ENCODE measurements at places on chromosomes 16 and 17.

DNA sequence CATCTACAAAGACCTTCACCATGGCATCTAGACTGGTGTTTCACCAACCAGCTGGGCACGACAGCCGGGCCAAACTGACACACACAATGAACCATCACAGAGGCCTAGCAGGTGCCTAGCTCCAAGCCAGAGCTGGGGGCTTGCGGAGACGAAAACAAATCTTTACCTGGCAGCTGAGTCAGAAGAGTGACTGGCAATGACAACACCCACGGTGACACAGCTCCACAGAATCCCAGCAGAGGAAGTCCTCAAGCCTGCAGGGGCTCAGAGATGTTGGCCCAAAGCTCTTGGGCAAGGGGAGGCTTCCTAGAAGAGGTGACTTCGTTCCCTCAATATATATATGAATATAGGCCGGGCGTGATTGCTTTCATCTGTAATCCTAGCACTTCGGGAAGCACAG is 5.1 kb downstream of the MMP25 start:
- no peak for DNase-seq

GRCh38 chr17:68319410-68320162 is 28.3 kb downstream of the ARSG start:
- no peak for DNase-seq

GRCh38 chr17:75849724-75850123 is 5.4 kb downstream of the WBP2 start:
- no peak for DNase-seq

DNA sequence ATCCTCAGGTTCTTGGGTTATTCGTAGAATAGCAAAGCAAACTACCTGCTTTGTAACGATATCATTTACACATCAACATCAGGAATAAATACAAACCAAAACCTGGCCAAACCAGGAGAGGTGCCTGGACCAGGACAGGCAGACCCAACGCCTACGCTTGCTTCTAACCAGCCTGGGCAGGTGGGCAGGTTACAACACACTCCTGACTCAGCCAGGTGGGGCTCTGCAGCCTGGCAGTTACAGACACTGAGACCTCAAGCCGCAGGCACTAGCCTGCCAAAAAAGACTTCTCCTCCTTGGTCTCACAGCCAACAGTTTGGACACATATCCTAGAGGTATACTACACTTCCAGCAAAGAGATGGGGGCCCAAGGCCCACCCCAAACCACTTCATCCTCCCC is 14.0 kb downstream of the ANKRD11 start:
- no peak for DNase-seq

- no peak for DNase-seq
Measured at GRCh38 chr16:46728806-46729205, 19.3 kb downstream of the MYLK3 start.

GRCh38 chr17:51052235-51052634 is 68.4 kb downstream of the SPAG9 start:
- no peak for DNase-seq

GRCh38 chr17:50568659-50569058 is 8.1 kb downstream of the CACNA1G start:
- DNase-seq = no peak

GRCh38 chr16:47037396-47037745 is 63.9 kb upstream of the DNAJA2 start:
- peak; percentile 32 for DNase-seq

DNA sequence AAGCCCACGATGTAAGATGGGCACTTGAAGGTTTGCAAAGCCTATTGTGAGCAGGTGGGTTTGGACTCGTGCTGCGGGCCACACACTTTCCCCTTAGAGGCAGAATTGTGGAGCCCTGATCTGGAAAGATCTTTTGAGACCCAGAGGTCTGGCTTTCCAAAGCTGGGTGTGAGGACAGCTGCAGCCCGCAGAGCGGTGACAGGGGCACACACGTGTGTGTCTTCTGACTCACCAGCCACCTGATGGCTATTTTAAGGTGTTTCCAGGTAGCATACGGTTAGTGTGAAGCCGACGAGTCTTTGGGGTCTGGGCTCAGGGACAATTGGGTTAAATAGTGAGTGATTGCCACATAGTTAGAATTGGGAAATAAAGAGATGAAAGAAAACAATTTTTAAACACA is 108.9 kb upstream of the GSE1 start:
- DNase-seq = no peak

DNA sequence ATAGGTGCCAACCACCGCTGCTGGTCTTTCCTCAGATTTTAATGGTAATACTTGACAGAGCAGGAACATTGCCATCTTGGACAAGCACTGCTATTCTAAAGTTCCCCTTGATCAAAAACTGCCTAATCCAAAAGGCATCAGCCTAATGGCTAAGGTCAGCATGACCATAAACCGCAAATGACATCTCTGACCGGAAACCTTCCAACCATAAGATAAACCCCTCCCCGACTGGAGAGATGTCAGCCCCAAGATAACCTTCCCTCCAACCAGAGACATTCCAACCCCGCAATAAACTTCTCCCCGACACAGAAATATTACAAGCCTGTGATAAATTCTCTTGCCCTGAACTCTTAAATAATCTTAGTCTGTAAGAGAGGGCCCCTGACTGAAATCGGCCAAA is 7.4 kb upstream of the DHX40 start:
- no peak for DNase-seq

- DNase-seq = no peak
Measured at GRCh38 chr17:4607773-4608187, 23.5 kb downstream of the SMTNL2 start.

DNA sequence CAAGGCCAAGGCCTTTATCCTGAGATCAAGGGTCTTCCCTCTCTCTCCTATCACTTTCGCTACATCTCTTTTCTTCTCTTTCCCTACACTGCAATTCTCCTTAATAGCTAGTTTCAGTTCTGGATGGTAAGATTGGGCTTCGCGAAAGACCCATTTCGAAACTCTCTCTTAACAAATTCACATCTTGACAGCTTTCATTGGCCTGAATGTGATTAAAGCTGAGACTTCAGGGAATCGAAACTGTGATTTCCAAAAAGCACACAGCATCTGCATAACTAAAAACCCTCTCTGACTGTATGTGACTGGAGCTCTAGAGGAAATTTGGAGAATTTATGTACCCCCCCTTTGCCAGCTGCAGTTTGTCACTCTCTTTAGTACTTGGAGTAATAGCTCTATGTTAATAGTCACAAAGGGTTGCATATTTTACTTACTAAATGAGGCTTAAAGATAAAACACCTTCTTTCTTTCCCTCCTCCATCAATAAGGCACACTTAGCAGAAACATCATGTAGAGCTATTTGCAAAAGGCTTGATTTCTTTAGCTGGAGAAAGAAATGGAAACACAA is 105.3 kb upstream of the FAM20A start:
- no peak for DNase-seq

DNA sequence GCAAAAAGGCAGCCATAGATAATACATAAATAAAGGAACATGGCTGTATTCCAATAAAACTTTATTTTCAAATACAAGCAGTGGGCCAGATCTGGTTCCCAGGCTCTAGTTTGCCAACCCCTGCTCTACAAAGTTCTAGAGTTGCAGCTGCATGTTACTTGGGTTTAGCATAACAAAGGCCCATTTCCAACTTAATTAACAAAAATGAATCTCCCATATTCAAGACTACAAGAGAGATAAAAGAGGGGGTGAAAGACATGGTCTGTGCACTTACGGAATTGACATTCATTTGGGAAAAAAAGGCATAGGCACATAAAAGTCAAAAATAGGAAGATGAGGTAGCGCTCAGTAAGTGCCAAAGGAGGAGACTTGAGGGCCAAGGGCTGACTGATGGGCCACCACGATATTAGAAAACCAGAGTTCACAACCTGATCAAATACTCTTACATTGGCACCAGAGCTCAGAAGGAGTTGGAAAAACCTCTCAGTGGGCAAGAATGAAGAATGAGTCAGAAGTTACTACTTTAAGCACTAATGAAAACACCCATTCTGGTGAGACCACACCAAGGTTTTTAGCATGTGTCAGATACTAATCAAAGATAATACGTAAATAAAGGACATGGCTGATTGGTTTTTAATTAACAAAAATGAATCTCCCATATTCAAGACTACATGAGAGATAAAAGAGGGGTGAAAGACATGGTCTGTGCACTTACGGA is 164.0 kb downstream of the VPS53 start:
- DNase-seq = peak; percentile 33

DNA sequence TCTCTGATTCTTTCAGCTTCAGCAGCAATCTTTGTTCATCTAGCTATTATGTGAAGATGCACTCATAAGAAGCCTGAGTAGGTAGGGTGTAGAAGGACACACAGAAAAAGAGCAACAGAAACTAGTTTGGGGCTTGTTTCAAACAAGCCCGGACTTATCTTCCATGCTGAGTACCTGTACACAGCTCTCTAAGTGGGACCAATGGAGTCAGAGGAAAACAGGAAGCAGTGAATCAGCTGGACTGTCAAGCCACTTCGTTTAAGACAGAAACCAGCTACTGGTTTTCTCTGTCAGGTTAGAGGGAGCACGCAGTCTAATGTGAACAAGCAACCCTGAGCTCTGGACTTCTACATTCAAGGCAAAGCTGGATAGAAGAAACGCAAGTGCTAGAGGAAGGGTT is 16.0 kb downstream of the MAP2K6 start:
- no peak for DNase-seq

GRCh38 chr16:64278196-64278595 is 843.7 kb downstream of the CDH11 start:
- DNase-seq = no peak

DNA sequence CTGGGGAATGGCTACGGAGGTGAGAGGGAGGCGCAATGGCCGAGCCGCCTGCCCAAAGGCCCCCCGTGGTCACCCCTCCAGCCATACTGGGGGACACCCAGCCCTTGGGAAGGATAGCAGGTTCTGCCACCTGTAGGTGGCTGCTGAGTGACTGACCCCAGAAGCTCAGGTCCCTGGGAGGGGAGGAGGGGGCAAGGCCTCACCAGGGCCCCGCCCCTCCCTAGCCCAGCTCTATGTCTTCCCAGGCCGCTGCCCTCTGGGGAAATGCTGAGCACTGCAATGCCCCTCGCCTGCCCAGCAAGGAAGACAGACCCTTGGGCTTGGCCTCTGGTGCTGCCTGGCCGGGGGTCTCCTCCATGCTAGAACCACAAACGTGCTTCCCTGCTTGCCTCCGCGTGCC is 11.4 kb upstream of the CLDN9 start:
- DNase-seq = no peak

DNA sequence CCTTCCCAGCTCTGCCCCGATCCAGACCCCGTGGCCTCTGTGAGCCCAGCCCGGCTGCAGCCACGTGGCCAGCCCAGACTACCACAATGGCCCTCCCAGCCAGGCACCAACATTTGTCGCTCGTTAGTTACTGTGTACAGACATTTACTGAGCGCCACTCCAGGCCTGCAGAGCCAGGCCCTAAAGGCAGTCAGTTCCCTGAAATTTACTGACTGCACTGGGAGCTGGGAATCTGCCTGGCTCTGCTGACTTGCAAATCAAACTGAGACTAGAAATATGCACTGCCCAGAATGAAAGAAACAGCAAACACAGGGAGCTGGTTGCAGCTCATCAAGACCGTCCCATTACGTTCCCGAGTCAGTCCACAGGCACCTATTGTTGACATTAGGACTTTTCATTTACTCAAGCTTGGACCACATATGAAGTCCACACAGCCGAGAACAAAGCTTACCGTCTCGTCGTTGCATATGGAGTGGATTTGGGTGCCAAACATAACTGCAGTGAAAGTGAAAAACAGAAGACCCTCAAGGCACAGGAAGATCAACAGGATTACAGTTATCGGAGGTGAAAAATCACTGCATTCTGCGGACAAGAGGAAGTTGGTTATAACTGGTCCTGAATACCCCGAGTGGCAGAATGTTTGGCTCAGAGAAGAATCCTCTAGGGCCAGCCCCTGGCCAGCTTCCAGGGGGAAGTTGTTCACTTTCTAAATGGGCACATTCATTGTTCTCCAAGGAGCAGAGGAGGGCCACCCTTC is 34.5 kb downstream of the ZDHHC7 start:
- DNase-seq = no peak

GRCh38 chr16:70250748-70251628 is 752 bp downstream of the EXOSC6 start:
- peak; percentile 58 for DNase-seq

DNA sequence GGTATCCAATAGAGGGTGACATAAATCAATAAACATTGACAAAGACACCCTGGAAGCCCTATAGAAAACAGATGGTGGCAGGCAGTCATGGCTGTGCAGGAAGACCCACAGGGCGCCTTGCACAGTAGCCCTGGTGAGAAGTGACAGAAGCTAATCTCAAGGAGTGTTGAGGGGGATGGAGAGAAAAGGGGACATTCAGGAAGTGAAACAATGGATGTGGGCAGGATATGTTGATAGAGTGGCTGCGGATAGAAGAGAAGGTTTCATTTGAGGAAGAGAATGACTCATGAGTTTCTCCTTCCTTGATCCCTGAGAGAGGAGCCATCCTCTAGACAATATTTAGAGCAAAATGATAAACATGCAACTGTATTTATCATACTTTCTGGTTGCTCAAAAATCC is 468.8 kb upstream of the HSBP1 start:
- no peak for DNase-seq

- DNase-seq = no peak
Measured at GRCh38 chr17:1783271-1783670, 21.4 kb downstream of the SERPINF1 start.

GRCh38 chr16:25073854-25074253 is 37.7 kb upstream of the LCMT1 start:
- no peak for DNase-seq

GRCh38 chr16:89187770-89188392 is 12.5 kb downstream of the SLC22A31 start:
- DNase-seq = peak; percentile 16

DNA sequence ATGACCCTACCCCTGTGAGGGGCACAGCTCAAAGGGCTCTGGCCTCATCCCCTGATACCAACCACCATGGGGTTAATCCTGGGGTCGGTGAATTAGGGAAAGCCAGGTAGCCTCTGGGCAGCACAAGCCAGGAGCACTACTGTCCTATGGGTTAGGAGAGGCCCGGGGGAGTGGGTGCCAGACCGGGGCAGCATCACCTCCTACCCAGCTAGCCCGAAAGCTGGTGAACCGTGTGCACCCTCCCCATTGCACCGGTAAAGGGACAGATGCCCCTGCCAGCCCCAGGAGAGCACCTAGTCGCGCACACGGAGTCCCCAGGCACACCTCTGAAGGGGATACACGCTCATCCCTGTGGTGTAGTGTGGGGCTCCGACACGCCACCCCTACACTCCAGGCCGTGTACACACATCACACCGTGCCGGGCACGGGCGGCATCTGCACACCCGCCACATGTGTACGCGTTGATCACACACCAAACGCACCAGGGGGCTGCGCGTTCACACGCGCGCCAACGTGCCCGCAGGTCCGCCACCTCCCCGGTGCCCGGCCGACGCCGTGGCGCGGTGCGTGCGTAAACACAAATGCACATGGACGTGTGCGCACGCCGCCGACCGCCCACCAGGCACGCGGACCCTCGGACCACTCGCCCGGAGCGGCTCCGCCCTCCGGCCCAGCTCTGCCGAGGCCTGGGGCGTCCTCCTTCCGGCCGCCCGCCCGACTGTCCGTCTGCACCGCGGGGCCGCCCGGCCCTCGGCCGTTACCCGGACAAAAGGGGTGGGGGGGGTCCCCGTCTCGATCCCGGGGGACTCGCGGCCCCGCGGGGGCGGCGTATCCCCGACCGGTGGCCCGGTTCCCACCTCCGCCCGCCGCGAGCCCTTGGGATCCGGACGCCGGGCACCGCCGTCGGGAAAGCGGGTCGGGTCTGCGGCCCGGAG is 785 bp downstream of the UBALD1 start:
- peak; percentile 55 for DNase-seq
